T-cell (primary cell): ENCODE measurements at places on chromosomes 4 and X. TPM values are rescaled to one million over a fixed set of nuclear protein-coding genes. Genes with fewer than 3 reads are reported as not detected.

Gene DCHS2
- not detected for total RNA-seq

DNA sequence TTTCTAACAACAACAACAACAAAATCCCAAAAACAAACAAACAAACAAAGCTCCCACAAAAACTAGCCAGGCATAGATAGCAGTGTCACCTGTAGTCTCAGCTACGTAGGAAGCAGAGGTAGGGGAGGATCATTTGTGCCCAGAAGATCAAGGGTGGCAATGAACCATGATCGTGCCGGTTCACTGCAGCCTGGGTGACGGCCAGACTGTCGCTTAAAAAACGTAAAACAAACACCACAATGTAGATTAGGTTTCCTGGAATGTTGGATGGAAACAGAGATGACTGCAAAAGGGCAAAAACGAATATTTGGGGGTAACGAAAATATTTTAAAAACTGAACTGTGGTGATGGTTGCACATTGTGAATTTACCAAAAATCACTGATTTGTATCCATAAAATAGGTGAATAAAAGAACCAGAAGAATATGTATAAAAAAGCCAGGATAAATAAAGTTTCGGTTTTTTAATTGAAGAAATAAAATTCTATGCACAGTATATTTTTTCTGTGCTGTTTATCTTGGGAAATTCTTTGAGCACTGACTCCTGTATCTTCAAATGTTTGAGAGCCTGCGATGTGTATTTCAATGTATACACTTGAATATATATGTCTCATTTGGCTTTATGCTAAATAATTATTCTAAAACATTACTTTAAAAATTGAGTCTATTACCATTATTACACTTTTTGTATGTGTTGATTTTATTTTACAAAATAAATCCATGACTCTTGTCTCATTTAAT lies 1477.0 kb downstream of the PCDH7 start:
- no peaks in the 10 kb centered on the region for H3K4me1 ChIP-seq
- no peak overlapping the region for H3K27ac ChIP-seq
- H3K36me3 ChIP-seq = no peaks in the 10 kb centered on the region
- H3K27me3 ChIP-seq = no peaks in the 10 kb centered on the region

- no peak overlapping the region for H3K27ac ChIP-seq
- H3K4me1 ChIP-seq = no peaks in the 10 kb centered on the region
- no peak overlapping the region for H3K4me3 ChIP-seq
- no peaks in the 10 kb centered on the region for H3K36me3 ChIP-seq
- DNase-seq = no peak
Observed at GRCh38 chr4:119653990-119654389, 25.4 kb upstream of the PDE5A start.

DNA sequence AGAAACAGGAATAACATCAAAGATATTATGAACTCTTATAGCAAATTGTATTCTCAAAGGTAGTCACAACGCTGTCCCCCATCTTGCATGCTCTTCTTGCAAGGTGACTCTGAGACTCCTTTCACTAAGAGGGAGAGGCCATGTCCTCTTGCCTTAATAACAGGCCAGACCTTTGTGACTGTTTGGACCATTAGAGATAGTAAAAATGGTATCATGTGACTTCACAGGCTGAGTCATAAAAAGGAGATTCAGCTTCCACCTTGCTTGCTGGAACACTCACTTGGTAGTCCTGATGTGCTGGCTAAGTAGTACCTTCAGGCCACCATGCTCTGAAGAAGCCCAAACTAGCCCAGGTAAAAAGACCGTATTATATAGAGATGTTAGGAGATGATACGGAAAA lies 143.8 kb downstream of the FBXW7 start:
- no peak for DNase-seq
- no peaks in the 10 kb centered on the region for H3K4me1 ChIP-seq
- no peaks in the 10 kb centered on the region for H3K27me3 ChIP-seq
- H3K36me3 ChIP-seq = no peaks in the 10 kb centered on the region
- H3K27ac ChIP-seq = no peak overlapping the region

GRCh38 chrX:137051978-137052642 lies 18.3 kb upstream of the GPR101 start:
- no peaks in the 10 kb centered on the region for H3K36me3 ChIP-seq
- H3K4me3 ChIP-seq = peak overlapping the region; percentile 53
- peaks cover 2% of the 10 kb centered on the region for H3K4me1 ChIP-seq
- DNase-seq = peak; percentile 73
- H3K27me3 ChIP-seq = no peaks in the 10 kb centered on the region

Gene MSN
- 383 TPM for total RNA-seq

DNA sequence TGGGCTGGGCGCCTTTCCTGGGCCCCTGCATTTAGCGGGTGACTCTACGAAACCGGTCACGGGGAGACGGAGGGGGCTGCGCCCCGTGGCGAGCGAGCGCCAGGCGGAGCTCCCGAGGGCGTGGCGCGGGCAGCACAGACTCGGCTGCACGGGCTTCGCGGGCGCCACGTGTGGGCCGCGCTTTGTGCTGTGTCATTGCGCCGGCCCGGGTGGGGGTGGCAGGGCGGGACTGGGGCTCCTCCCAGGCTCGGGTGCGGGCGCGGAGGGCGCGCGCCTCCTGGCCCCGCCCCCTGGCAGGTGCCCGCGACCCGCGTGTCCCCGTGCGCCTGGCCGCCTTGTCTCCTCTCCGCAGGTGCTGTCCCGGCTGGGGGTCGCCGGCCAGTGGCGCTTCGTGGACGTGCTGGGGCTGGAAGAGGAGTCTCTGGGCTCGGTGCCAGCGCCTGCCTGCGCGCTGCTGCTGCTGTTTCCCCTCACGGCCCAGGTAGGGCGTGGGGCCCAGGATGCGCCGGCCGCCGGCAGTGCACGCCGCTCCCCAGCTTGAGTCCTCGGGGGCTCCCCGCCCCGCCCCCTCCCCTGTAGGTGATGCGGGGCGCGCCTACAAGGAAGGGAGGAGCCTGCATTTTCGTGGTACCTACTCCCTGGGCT lies 651 bp downstream of the UCHL1 start:
- peak overlapping the region; percentile 58 for H3K4me3 ChIP-seq
- H3K36me3 ChIP-seq = no peaks in the 10 kb centered on the region
- no peaks in the 10 kb centered on the region for H3K4me1 ChIP-seq
- H3K27me3 ChIP-seq = peaks cover 13% of the 10 kb centered on the region
- no peak overlapping the region for H3K27ac ChIP-seq

Gene PHEX
- total RNA-seq = 0.16 TPM

DNA sequence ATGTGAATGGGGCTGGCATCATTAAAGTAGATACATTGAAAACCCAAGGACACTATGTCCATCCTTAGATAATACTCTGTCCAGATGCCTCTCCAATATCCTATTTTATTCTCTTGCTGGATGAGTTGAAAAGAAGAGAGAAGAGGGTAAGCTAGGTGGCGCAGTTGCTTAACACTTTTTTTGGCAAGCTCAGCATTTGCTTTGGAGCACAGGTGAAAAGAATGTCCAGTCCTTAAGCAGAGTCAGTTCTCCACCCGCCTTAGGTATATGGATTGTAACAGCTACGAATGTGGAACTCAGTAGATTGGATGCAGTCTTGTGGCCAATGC lies 208.4 kb downstream of the NWD2 start:
- peaks cover 2% of the 10 kb centered on the region for H3K4me1 ChIP-seq
- peak; percentile 7 for DNase-seq
- H3K36me3 ChIP-seq = no peaks in the 10 kb centered on the region
- no peak overlapping the region for H3K27ac ChIP-seq
- H3K27me3 ChIP-seq = peaks cover 12% of the 10 kb centered on the region

GRCh38 chr4:154939851-154940250 lies 158.8 kb downstream of the RBM46 start:
- H3K4me3 ChIP-seq = no peak overlapping the region
- DNase-seq = no peak

Gene SERPINA7
- total RNA-seq = not detected

GRCh38 chrX:39985551-39985950 lies 112.2 kb downstream of the BCOR start:
- H3K4me1 ChIP-seq = no peaks in the 10 kb centered on the region
- no peak overlapping the region for H3K4me3 ChIP-seq
- no peaks in the 10 kb centered on the region for H3K36me3 ChIP-seq
- no peak for DNase-seq

Gene STPG2
- not detected for total RNA-seq

Gene VGLL1
- total RNA-seq = not detected

DNA sequence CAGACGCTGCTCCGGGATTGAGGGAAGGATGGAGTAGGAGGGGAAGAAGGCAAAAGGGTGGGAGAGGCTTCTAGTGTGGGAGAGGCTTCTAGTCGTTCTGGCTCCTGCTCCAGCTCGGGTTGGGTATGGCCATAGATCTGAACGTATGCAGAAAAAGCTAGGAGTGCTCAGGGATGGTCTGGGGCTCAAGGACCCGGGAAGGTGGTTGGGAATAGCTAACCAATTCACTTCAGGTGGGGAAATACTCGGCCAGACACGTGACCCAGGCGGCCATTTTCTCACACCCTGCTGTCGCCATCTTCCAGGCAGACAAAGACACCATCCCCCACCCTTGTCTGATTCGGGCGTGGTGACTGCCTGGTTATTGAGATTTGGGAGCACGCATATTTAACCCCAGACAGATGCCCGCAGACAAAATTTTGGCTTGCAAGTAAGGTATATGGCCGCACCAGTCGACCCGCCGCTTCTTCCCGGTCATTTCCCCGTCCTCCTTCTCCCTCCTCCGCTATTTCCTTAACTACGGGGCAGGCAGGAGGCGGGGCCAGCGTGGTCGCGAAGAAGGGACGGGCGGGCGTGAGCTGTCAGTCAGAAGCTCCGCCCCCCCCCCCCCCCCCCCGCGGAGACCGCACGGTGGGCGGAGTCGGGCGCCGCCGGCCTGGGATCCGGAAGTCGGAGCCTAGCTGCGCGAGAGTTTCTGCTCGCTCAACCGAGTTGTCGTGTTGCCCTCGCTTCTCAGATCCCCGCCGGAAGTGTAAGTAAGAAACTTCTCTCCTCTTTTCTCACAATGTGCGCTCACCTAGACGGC lies at the start of gene GNL3L:
Gene GNL3L, plus strand, starts transcription at position 668 of the 805 bp plus-strand sequence. CDS start 2,348 bp downstream, outside the sequence.
- H3K27me3 ChIP-seq = no peaks in the 10 kb centered on the region
- peak within 1 kb of the TSS; percentile 92 for H3K27ac ChIP-seq
- H3K4me3 ChIP-seq = peak within 1 kb of the TSS; percentile 82
- peaks cover 7% of the 10 kb centered on the region for H3K36me3 ChIP-seq
- DNase-seq = peak; percentile 79
- H3K4me1 ChIP-seq = peaks cover 36% of the 10 kb centered on the region

GRCh38 chrX:17412692-17413091 lies 37.7 kb downstream of the NHS start:
- H3K36me3 ChIP-seq = no peaks in the 10 kb centered on the region
- DNase-seq = no peak
- H3K27me3 ChIP-seq = no peaks in the 10 kb centered on the region
- no peaks in the 10 kb centered on the region for H3K4me1 ChIP-seq
- H3K4me3 ChIP-seq = no peak overlapping the region

GRCh38 chr4:185283723-185284122 lies 74.3 kb downstream of the SNX25 start:
- no peaks in the 10 kb centered on the region for H3K4me1 ChIP-seq
- no peaks in the 10 kb centered on the region for H3K36me3 ChIP-seq
- no peak overlapping the region for H3K4me3 ChIP-seq
- DNase-seq = no peak
- H3K27me3 ChIP-seq = no peaks in the 10 kb centered on the region
- no peak overlapping the region for H3K27ac ChIP-seq

- no peaks in the 10 kb centered on the region for H3K4me1 ChIP-seq
- peaks cover 5% of the 10 kb centered on the region for H3K27me3 ChIP-seq
- DNase-seq = no peak
- no peaks in the 10 kb centered on the region for H3K36me3 ChIP-seq
- H3K4me3 ChIP-seq = no peak overlapping the region
- H3K27ac ChIP-seq = no peak overlapping the region
Observed at GRCh38 chr4:24968992-24969391, 56.1 kb upstream of the CCDC149 start.
